Left hindlimb (tissue), 1 donor: ENCODE measurements at places on chromosomes 6 and 20.

DNA sequence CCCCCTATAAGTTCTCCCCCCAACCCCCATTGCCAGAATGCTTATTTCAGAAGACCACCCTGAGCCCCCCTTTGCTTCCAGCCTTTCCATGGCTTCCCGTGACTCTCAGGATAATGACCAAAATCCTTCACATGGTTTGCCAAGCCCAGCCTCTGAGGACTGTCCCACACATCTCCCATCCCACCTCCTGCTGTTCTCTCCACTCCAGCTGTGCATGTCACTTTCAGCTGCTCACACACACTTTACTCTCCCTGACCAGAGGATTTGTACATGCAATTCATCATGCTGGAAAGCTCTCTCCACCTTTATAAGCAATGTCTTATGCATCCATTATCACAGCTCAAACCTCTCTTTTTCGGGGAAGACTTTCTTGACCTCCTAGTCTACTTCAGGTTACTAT is 164.2 kb downstream of the PRL start:
- no peak for DNase-seq

GRCh38 chr6:41878961-41879405 is 16.2 kb downstream of the USP49 start:
- no peak for DNase-seq

- DNase-seq, result peak; percentile 85
These were observed 8.2 kb upstream of the CEP250 start for GRCh38 chr20:35447082-35447789.

DNA sequence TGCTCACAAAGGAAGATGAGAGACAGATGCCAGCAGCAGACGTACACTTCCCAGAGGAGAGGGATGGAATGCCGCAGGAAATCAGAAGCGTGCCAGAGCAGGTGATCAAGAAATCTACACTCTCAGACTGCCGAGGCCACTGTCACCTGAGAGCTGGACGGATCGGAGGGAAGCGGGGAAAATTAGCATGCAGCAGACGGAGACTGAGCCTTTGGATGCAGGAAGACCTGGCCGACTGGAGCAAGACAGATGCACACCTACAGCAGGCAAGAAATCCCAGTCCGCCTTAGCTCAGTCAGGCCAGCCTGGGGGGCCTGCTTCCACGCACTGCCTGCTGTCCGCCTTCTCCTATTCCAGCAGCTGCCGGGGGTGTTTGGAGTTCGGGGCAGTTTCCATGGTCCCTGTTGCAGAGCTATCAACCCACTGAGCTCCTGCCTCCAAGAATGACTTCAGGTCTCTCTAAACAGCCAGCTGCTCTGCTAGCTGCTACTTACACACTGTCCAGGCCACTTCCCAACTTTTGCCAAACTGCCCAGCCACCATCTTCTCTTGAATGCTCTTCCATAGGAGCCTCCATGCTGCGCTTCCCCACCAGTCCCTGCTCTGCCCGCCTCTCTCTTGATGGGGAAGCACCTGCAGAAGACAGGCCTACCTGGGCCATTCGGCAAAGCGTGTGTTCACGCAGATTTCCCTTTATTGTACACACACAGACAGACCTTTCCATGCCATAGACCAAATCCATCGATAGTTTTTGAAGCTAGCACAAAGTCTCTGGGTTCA is 368.5 kb downstream of the ZFAND3 start:
- DNase-seq, result no peak

GRCh38 chr6:53828215-53828614 is 33.4 kb downstream of the LRRC1 start:
- DNase-seq, result no peak

- no peak for DNase-seq
These were observed 118.5 kb upstream of the DTNBP1 start for GRCh38 chr6:15781333-15781732.

DNA sequence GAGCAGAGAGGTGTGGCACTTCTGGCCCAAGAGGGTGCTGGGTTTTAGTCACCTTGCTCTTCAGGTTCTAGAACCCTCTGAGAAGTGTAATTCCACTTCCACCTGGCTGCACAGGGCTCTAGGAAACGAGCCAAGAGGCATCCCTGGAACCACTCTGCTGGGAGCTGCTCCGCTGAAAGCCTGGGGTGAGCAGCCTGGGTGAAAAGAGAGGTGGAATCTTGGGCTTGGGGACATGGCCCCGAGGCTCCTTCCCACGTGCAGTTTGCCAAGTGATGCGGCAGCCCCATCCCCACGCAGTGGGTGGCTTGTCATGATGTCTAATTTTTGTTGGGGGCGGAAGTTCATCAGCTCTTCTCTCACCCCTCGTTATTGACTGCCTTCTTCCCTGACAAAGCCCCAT is 32.8 kb downstream of the PPP1R16B start:
- DNase-seq, result no peak

GRCh38 chr20:2692886-2693285 is 306 bp downstream of the EBF4 start:
- no peak for DNase-seq

DNA sequence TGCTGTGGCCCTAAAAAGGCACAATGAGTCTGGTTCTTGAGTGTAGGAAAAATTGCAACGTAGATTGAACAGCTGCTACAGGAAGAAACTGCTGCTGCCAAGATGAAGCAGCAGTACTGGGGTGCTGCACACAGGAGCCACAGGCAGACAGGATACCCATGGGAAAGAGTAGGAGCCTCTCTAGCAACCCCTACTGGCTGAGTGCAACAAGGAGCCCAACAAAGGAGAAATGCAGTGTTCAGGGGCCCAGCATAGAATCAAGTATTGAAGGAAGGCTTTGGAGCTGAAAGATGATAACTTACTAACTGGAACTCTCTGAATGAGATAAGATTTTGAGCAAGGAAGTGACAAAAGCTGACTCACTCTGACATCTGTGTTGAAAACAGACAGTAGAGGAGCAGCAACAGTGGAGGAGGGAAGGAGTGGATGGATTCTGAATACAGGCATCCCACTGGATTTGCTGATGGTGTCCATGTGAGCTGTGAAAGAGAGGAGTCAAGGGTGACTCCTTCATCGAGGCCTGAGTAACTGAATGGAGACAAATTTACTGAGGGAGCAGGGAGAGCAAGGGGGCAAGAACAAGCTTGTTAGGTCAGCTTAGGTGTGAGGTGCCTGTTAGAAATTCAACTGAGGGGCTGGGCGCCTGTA is 534.7 kb upstream of the JARID2 start:
- DNase-seq, result no peak

DNA sequence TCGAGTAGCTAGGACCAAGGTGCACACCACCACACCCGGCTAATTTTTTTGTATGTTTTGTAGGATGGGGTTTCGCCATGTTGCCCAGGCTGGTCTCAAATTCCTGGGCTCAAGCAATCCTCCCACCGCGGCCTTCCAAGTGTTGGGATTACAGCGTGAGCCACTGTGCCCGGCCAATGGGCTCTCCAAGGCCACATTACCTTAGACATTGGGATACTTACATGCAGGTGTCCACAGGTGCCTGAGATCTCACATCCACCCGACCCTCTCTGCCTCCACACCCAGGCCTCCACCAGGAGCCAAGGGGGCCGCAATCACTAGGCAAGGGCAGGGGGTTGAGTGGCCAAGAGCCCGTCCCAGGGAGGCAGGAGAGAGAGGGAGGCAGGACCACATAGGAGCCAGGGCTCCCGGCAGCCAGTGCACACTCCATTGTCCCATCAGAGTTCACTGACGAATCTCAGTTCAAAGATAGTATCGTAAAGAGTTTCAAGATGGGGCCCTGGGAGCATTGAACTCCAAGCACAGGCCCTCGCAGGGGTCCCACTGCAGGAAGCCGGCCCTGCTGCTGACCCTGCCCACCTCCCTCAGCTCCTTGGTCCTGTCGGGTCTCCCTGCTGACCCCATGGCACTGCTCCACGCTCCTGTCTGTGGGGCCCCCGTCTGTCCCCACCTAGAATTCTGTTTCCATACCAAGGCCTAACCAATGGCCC is 55.3 kb downstream of the SSR1 start:
- no peak for DNase-seq

DNA sequence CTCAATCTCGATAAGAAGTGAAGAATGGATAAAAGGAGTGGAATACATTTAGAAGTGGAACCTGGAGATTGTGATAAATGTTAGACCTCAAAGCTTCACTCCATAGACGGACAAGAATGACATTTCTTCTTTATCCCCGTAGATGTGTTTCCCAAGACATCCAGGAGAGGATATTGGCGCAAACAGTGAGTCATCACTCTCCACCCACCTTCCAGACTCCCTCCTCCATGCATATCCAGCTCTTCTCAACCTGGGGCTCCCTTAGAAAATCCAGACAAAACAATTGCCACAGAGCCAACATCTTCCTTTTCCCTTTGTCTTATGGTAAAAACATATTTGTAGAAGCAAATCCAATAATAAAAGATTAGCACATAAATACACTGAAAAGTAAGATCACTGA is 586.1 kb downstream of the PTPRT start:
- DNase-seq, result no peak

- DNase-seq, result no peak
These were observed 7.1 kb upstream of the SLC22A7 start for GRCh38 chr6:43290905-43291355.

GRCh38 chr20:43725666-43726065 is 1.1 kb downstream of the GTSF1L start:
- DNase-seq, result no peak
